COLO829 (cell line): ENCODE measurements at places on chromosomes 1 and 21.
A peak's percentile ranks its signal among the peaks of the same experiment; 100 is the strongest.

GRCh38 chr1:241219449-241219848 is 137.6 kb downstream of the RGS7 start:
- DNase-seq: no peak

DNA sequence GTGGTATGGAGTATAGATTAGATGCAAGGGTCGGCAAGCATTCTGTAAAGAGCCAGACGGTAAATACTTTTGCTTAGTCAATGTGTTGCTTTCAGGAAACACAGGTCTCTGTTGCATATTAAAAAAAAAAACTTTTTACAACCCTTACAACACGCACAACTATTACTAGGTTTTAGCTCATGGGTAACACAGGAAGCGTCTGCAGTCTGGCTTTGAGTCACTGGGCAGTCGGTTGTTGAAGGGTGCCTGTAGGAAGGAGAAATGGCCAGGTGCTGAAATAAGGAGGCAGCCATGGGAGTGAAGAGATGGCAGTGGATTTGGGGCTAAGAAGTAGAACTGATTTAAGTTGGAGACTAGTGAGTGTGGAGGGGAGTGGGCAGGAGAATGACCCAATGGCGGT is 192.1 kb downstream of the KCNJ6 start:
- DNase-seq: no peak

- peak; percentile 61 for DNase-seq
Measured at GRCh38 chr1:157961805-157962762, 31.4 kb upstream of the KIRREL1 start.

DNA sequence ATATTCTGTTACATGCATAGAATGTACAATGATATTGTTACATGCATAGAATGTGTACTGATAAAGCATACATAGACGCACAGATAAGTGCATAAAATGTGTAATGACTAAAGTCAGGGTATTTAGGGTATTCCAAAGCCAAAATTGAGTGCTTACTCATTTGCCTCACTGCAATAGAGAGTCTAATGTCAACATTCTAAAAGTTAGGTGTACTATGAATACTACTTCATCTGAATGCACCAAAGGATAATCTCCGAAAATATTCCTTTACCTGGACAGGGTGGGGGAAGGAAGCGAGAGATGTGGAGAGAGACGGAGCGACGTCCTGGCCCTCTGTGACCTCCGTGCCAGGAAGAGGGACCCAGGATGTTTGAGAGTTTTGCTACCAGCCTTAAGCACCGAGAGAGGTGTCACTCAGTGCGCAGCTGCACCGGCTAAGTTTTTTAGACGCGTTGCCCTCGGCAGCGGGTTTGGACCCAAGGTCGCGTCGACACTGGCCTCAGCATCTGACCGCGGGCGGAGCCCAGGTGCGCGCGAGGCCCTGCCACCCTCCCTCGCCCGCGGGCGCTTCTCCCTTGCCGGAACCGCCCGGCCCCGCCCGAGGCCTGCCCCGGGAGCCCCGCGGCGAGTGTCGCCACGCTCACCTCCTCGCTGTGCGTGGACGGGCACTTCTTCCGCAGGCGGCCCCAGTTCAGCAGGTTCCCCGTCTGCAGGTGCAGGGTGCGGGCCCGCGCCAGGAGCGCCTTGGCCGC is 660 bp downstream of the GCLM start:
- DNase-seq: no peak

DNA sequence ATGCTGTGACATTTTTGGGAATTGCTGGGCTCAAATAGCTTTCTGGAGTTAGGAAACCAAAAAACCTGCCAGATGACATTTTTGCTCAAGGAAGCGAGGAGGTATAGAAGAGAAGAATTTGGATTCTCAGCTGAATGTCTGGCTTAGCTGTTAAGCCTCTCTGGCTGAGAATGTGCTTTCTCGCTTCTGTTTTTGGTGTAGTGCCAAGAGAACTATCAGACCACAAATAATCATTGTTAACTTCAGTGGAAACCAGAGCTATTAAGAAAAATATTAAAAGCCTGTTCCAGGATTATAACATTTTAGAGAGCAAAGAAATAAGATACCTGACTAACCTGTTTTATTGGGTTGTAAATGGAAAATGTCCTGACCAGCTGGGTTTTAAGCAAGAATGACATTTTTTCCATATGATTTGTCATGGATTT is 39.5 kb upstream of the DIPK1A start:
- DNase-seq: no peak

- no peak for DNase-seq
Measured at GRCh38 chr21:32772281-32773047, 909 bp upstream of the PAXBP1 start.

- DNase-seq: no peak
Measured at GRCh38 chr1:85911742-85912141, 203.5 kb upstream of the ZNHIT6 start.

DNA sequence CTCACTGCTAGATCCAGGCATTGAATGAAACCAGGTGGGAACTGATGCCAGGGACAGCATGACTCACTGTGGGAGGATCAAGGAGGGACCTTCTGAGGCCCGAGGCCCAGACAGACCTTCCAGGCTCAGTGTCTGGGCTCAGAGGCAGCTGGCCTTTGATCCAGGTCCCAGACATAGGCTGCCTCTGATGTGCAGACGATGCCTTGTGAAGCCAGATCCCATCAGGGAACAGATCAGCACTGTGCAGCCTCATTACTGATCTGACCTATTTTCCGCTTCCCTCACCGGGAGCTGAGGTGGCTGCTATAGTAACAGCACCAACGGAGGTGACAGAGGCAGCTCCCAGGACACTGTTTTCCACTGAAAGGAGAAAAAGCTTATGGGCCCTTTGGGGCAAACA is 399.5 kb downstream of the MATN1 start:
- no peak for DNase-seq

GRCh38 chr21:32978331-32979270 is 47.1 kb upstream of the OLIG2 start:
- no peak for DNase-seq

DNA sequence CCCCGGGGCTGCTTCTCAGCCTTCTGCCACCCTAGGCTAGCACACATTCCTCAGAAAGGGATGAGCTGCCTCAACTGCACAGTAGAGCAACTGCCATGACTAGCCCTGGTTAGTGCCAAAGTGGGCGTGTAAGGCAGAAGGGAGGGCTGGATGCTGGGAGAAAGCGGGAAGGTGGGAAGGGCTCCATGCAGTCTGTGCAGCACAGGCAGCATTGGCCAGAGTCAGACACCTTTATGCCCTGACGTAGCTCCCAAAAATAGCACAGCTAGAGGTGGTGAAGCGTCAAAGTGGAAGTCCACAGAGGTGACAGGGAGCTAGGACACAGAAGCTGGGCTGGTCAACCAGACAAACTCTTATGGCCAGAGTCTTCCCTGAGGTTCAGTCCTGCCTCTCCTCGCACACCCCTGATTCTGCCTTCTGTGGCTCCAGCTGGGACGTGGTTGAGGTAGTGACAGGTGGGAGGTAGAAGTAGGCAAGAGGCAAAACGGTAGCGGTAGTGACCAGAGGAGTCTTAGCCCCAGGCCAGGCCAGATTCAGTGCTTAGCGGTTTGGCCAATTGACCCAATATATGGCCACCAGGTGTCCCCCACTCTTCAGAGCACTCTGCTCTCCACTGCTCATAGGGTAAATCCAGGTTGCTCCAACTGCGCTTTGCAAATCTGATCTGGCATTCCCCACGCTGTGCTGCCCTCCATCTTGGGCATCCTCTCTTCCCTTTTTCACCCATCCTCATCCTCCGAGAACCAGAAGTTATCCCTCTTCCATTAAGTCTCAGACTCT is 45.6 kb downstream of the DDX20 start:
- DNase-seq: no peak

GRCh38 chr1:214329470-214330220 is 48.7 kb downstream of the SMYD2 start:
- no peak for DNase-seq

DNA sequence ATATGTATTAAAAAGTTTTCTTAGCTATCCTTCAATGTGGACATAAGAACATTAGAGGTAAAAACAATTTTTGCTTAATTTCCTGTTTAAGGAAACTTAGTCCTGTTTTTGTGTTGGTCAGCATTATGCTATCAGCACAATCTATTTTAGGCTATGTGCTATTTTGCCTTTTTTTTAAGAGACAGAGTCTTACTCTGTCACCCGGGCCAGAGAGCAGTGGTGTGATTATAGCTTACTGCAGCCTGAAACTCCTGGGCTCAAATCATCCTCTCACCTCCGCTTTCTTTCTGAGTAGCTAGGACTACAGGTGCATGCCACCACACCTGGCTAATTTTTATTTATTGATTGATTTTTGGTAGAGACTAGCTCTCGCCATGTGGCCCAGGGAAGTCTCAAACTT is 199.1 kb upstream of the TMPRSS15 start:
- no peak for DNase-seq

GRCh38 chr1:226697151-226697928 is 41.7 kb downstream of the ITPKB start:
- DNase-seq: peak; percentile 42

DNA sequence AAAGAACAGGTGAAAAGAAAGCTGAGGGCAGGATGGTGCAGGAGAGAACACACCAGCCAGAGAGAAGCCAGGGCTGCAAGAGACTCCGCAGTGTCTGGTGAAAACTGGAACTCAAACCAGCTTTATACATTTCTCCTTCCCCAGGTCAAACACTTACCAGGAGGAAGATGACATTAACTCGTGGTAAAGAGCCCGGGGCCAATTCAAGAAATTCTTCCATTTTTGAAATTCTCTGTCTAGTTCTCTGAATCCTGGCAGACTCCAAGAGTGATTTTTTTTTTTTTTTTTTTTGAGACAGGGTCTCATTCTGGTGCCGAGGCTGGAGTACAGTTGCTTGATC is 25.8 kb upstream of the SIPA1L2 start:
- no peak for DNase-seq

- DNase-seq: no peak
Measured at GRCh38 chr1:231666220-231666936, 39.8 kb downstream of the DISC1 start.

GRCh38 chr1:217053676-217054075 is 330.4 kb upstream of the ESRRG start:
- peak; percentile 73 for DNase-seq

- DNase-seq: no peak
Measured at GRCh38 chr1:181985936-181986906, 75.3 kb downstream of the ZNF648 start.

DNA sequence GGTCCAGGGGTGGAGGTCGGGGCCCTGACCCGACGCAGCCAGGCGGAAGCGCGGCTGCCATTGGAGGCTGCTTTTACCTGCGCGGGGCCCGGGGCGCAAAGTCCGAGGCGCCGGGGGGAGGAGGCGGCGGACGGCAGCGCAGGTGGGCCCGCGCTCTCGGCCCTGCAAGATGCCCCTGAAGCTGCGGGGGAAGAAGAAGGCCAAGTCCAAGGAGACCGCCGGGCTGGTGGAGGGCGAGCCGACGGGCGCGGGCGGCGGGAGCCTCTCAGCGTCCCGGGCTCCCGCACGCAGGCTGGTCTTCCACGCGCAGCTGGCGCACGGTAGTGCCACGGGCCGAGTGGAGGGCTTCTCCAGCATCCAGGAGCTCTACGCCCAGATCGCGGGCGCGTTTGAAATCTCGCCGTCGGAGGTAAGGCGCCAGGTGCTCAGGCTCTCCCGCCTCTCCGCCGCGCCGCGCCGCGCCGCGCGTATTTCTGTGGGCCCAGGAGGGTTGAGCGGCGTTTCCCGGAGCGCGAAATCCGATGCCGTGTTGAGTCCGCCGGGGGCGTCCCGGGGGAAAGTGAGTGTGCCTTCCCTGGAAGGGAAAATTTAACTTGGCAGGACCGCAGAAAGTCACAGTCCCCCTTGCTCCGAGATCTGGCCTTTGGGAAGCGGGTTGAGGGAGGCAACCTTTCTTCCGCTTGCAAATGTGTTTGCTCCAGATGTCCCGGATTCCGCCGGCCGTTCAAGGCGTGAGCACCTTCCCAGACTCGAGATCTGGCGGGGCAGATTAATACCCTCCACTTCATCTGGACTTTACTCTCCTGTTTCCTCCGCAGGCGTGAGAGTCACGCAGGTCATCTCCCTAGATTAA is at the start of gene GIPC2:
GIPC2 (plus strand) TSS at position 41 of the 853 bp plus-strand sequence; CDS start at position 170, 129 bp downstream.
- no peak for DNase-seq

DNA sequence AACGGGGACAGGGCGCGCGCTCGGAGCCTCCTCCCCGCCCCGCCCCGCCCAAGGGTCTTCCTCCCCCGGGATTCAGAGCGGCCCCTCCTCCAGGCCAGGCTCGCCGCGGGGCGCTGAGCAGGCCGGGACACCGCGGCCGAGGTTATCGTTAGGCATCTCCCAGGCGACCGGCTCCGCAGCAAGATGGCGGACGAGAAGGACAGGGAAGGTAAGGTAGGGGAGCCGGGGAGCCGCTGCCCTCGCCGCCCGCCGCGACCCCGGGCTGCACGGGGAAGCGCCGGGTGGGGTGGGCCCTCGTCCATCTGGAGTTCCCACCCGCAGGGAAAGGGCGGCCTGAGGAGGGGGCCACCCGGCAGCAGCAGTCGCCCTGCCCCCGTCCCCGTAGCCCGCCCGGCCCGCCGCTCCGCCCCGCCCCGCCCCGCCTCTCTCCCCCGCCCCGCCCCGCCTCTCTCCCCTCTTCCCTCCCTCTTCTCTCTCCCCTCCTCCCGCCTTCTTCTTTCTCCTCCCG is 105.9 kb upstream of the HNRNPU start:
- DNase-seq: no peak

GRCh38 chr1:151009206-151009587 is 948 bp downstream of the PRUNE1 start:
- DNase-seq: no peak

- DNase-seq: peak; percentile 89
Measured at GRCh38 chr1:33433509-33434362, 2.8 kb upstream of the PHC2 start.

GRCh38 chr1:19852036-19852435 is 30.2 kb upstream of the OTUD3 start:
- DNase-seq: no peak

DNA sequence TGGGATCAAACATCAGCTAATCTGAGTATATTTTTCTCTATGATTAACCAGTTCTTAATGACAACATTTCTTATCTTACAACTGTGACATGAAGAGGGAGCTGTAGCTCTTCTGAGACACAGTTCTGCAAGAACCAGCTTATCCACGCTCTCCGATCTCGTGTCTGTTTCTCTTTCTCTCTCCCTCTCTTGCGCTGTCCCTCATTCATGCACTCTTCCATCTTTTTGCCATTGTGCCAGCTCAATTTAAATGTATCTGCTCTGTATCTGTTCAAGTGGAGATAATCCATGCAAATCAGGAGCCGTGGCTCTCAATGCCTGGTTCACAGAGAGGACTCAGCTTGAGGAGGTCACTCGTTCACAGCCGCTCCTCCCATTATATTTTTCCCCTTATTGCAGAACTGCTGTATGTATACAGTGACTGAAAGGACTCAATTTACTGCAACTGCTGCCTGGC is 494.7 kb upstream of the ADGRL2 start:
- peak; percentile 16 for DNase-seq

DNA sequence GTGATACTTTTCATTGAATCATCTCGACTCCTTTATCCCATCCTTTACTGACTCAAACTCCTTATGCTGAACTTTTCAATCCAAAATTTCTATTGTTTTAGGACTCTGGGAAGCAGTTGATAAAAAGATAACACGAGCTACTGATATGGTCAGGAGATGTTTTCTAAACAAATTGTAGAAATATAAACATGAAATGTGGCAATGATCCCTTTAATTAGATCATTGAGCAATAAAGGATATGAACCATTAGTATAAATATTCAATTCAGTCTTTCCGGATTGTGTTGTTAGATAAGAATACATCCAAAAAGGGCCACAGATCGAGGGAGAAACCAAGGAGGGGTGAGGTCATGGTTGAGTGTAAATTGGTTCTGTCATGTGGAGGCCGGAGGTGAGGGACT is 88.4 kb downstream of the NID1 start:
- no peak for DNase-seq
